ENCODE measurements at places on chromosomes 16 and 17.

- no peak for DNase-seq
Observed at GRCh38 chr17:80929449-80929848, 62.2 kb upstream of the CHMP6 start.

- no peak for DNase-seq
Observed at GRCh38 chr16:79698341-79698753, 97.8 kb upstream of the MAF start.

- DNase-seq = no peak
Observed at GRCh38 chr16:2331199-2331930, 9.2 kb downstream of the ABCA3 start.

DNA sequence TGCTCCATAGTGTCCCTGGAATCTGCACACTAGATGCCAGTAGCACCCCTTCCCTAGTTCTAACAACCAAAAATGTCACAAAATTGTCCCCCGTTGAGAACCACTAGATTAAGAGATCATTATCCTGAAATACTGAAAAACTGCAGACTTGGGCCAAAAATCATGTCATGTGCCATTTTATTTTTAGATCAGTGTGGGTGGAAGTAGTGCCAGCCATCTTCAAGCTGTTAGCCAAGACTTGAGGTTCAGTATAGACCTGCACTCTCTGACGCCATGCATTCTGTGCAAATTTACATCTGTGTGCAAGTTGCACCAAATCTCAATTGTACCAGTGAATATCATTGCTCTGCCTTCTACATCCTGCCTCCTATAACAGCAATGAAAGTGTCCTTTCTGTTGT lies 31.5 kb upstream of the NOL11 start:
- DNase-seq = no peak

DNA sequence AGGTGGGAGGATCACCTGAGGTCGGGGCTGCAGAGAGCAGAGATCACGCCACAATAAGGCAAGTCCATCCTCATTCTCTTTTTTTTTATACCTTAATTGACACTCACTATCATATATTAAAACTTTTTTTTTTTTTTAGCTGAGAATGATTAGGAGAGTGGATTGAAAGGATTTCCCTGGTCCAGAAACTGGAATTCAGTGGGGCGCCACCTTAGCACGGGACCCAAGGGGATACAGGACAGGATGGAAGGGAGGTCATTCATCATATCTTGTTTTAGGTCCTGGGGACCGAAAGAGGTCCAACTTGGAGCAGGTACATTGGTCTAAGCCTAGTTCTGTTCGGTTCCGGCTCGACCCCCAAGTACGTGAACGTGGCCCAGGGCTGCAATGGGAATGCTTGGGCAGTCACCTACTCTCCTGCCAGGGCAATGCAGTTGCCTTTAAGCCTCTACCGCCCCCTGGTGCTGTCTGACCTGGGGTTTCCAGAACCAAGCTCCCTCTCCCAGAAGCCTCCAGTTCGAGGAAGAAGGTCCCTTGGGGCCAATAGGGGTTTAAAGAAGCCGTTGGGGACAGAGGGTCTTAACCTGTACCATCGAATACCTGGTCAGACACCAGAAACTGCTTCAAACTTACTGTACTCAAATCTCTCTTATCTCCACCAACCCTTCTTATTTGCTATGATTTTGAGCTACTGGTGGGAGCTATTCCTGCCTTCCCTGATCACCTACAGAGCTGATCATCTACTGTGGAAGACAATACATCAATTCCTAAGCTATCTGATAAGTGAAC lies 19.9 kb upstream of the GPATCH8 start:
- peak; percentile 58 for DNase-seq

All from activated CD4-positive, alpha-beta T cell treated with anti-CD3 and anti-CD28 coated beads, Interleukin-2, amount 10 ng/mL, durations not matched to agents 7 days and 5 days (primary cell).